ENCODE measurements at places on chromosomes 16 and 17. TPM values are rescaled to one million over a fixed set of nuclear protein-coding genes. Genes with fewer than 3 reads are reported as not detected.
A peak's percentile ranks its signal among the peaks of the same experiment; 100 is the strongest.

GRCh38 chr17:79011451-79012147, 2.0 kb upstream of the CANT1 start:
- DNase-seq, result no peak

- DNase-seq, result no peak
These were observed 7.1 kb upstream of the MPP2 start for GRCh38 chr17:43914451-43914850.

DNA sequence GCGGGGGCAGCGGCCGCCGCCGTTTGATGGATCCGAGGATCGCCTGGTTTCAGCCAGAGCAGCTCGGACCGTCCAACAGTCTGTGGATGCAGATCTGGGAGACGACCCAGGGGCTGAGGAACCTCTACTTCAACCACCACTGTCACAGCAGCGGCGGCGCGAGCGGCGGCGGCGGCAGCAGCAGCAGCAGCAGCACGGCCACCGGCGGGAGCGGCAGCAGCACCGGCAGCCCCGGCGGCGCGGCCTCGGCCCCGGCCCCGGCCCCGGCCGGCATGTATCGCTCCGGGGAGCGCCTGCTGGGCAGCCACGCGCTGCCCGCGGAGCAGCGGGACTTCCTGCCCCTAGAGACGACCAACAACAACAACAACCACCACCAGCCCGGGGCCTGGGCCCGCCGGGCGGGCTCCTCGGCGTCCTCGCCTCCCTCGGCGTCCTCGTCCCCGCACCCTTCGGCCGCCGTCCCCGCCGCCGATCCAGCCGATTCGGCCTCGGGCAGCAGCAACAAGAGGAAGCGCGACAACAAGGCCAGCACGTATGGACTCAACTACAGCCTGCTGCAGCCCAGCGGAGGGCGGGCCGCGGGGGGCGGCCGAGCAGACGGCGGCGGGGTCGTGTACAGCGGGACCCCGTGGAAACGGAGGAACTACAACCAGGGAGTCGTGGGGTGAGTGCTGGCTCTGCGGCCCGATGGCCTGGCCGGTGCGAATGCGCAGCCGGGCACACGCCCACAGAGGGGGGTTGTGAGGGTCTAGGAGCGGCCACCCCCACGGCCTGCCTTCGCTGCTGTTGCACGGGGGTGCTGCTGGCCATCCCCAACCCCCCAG, 702 bp downstream of the TENT4B start:
- peak; percentile 32 for DNase-seq

CCL1 gene
- not detected for total RNA-seq

- DNase-seq, result no peak
These were observed 139.1 kb upstream of the CACNG3 start for GRCh38 chr16:24116989-24117388.
